Dorsolateral prefrontal cortex (tissue), 122 donors: ENCODE measurements at places on chromosomes 7 and 10. TPM values are rescaled to one million over a fixed set of nuclear protein-coding genes. Genes with fewer than 3 reads are reported as not detected.

DNA sequence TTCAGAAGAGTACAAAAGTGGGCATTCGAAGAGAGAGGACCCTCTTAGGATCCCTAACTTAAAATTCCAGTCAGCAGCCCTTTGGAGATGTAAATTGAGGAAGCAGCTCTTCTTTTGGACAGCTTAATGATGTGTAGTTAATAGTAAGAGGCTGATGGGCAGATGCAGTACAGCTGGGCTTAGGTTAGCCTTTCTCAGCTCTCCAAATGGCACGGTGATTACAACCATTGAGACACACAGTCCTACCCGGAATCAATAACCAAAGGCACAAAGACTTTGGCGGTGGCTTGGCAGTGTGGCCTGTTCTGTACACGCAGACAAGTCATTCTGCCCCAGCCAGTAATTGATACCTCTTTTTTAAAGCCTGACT is 26.8 kb downstream of the GAD2 start:
- DNase-seq = no peak

The IFIT5 gene
- total RNA-seq = 19.8 TPM

DNA sequence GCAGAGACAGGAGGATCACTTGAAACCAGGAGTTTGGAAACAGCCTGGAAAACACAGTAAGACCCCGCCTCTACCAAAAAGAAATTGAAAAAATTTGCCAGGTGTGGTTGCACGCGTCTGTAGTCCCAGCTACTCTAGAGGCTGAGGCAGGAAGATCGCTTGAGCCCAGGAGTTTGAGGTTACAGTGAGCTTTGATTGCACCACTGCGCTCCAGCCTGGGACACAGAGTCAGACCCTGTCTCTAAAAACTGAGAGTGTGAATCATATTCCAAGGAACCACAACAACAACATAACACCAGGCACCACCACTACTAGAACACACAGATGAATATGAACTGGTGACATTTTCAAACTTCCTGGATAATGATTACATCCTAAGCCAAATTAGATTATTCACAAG is 324.2 kb downstream of the CALN1 start:
- DNase-seq = no peak

The ZNF282 gene
- 21.0 TPM for total RNA-seq

DNA sequence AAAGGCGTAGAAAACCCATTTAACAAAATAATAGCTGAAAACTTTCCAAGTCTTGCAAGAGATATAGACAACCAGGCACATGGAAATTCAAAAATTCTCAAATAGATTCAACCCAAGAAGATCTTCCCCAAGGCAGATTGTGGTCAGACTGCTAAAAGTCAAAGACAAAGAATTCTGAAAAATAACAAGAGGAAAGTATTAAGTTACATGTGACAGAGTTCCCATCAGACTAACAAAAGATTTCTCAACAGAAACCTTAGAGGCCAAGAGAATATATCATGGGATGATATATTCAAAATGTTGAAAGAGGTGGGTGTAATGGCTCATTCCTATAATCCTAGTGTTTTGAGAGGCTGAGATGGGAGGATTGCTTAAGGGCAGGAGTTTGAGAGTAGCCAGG is 59.8 kb downstream of the TMEM178B start:
- no peak for DNase-seq

GRCh38 chr7:129635300-129636029 is 23.9 kb downstream of the NRF1 start:
- DNase-seq = peak; percentile 63

- no peak for DNase-seq
Observed at GRCh38 chr7:146405737-146406136, 289.1 kb downstream of the CNTNAP2 start.

DNA sequence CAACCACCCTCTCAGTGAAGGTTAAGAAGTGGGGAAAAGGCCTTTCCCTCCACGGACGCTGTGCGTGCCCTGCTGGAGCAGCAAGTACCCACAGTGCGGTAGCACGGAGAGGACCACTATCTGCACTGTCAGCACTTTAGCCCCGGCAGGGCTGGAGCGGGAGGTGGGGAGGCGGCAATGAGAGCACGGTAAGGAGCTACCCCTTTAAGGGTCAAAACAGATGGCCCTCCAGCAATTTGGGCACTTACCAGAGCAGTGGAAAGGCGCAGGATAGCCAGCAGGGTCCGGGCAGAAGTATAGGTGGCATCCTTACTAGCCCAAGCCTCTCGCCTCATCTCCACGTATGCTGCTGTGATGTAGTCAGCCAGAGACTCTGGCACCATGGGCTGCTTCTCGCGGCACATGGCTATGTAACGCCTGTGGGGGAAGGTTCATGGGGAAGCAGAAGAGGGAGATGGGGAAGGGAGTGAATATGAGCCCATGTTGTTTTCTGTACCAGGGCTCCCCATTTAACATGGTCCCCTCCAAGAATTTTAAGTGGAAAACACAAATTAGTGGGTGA is 5.2 kb downstream of the COPS6 start:
- DNase-seq = no peak

The HOXA4 gene
- not detected for total RNA-seq

- no peak for DNase-seq
Observed at GRCh38 chr7:593324-594115, 73.9 kb upstream of the PDGFA start.

The RTKN2 gene
- total RNA-seq = 3.5 TPM

The PNLIPRP1 gene
- total RNA-seq = not detected

DNA sequence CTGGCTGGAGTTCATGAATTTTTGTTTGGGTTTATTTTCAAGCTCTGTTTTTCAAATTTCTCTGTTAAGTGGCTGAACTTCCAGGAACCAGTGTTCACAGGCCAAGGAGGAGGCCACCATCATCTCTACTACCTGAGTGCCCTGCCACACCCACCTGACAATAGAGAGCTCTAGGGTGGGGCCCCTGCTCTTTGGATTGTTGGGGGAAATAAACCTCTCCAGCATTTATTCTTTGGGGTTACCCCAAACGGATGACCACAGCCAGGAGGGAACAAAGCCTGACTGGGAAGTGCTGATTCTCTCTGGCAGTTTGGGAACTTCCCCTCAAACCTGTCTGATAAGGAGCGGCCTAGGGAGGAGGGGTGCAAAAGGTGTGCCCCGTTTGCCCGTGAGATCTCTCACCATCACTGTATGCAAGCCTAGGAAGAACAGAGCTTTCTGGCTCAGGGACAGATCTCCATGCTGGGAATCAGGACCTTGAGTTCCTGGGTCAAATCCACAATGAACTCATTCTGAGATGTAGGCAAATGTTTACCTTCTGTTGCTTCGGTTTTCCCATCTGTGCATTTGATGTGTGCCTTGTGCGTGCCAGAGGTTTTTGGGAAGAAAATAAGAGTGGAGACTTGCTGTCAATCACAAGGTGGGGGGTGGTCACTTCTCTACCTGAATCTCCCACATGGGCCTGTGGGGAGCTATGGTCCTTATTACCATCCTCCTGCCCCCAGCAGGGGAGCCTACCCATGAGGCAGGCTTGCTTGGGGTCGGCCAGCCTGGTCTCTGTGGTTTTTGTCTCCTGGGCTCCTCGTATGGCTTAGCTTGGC is 27.7 kb upstream of the PDCD4 start:
- DNase-seq = no peak

- peak; percentile 54 for DNase-seq
Observed at GRCh38 chr10:78846760-78847159, 222.0 kb upstream of the ZMIZ1 start.
